ENCODE measurements at places on chromosomes 7 and 10.

- no peak for DNase-seq
Measured at GRCh38 chr10:88931548-88931947, 21.0 kb downstream of the ACTA2 start.

- no peak for DNase-seq
Measured at GRCh38 chr7:44574287-44574872, 672 bp upstream of the DDX56 start.

- DNase-seq = no peak
Measured at GRCh38 chr7:78020874-78021249, 222.3 kb downstream of the PHTF2 start.

DNA sequence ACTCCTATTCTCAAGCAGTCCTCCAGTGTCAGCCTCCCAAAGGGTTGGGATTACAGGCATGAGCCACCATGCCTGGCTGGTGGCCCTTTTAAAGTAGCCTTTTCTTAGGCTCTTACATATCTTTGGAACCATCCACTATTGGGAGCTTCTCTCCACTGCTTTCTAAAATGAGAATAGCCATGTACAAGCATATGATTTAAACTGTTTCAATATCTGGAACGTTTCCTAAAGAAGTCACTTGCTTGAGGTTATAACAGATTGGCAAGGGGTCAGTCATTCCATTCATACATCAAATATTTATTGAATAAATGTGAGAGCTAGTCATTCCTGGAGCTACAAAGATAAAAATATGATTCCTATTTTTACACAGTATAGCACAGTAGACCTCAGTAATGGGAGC, 97.4 kb upstream of the LRGUK start:
- DNase-seq = no peak

- no peak for DNase-seq
Measured at GRCh38 chr10:58827381-58827780, 314.7 kb downstream of the BICC1 start.

DNA sequence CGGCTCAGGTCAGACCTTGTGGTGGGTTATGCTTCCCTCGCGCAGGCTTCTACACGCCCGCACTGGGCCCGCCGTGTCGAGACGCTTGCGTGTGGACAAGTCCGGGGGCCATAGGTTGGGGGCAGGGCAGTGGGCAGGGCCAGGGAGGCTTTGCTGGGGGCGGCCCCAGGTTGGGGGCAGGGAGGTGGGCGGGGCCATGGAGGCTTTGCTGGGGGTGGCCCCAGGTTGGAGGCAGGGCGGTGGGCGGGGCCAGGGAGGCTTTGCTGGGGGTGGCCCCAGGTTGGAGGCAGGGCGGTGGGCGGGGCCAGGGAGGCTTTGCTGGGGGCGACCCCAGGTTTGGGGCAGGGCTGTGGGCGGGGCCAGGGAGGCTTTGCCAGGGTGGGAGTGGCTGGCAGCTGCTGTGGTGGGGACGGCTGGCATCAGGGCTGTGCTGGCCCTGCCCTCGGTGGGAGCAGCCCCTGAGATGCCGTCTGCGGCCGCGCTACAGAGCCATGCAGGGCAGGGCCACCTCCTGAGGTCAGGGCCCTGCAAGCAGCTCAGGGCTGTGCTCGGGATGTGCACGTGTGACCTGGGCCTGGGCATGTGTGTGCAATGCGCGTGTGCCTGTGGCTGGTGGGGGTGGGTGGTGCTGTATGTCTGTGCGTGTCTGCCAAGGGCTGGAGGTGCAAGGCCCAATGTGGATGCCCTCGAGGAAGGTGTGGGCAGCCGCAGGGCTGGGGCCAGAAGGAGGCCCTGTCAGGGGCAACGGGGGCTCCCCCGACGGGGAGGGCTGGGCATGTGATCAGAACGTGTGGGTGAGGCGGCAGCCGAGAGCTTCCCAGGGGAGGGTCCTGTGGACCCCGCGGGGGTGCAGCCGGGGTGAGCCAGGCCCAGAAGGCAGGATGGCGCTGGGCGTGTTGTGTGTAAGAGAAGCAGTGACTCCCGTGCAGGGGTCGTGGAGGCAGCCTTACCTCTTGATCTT, 72.5 kb upstream of the NKX6-2 start:
- DNase-seq = peak; percentile 5

DNA sequence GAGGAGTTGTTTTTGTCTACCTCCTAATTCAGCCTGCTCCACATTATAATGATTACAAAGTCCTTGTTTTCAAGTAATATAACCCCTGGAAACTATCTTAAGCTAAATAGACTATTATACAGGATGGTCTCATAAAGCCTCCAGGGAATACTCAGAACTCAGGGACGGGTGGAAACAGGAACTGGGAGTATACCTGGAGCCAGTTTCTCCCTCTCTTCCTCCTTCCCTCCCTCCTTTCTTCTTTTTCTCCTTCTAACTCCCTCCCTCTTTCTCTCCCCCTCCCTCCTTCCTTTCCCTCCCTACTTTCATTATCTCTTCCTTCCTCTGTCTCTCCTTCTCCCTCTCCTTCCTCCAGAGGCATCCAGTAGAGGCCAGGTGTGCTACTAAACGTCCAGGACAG, 76.2 kb upstream of the PRR15 start:
- DNase-seq = no peak

DNA sequence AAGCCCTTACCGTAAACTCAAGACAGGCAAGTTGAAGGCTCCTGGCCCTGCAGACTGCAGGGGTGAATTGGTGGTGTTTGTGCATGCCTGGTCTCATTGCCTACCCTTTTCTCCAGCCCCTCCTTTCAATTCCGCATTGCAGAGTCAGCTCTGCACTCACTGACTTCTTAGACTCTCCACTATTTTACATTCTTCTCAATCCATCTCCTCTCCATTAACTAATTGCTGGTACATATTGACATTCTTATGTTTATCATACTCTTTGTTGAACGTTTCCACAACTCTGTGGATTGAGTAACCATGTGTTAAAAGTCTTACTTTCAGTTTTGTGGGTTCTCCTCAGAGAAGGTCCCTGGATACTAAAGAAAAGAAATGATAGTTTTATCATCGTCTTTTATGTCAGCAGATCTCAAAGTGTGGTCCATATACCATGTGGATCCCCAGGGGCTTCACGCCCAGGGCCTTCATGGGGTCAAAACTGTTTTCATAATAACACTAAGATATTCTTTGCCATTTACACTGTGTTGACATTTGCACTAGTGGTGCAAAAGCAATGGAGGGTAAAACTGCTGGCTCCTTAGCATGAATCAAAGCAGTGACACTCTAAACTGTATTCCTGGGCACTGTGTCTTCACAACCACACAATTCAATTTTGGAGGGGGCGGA, 135.4 kb upstream of the FZD1 start:
- no peak for DNase-seq

GRCh38 chr10:93091960-93092359, 18.3 kb downstream of the CYP26A1 start:
- DNase-seq = no peak

DNA sequence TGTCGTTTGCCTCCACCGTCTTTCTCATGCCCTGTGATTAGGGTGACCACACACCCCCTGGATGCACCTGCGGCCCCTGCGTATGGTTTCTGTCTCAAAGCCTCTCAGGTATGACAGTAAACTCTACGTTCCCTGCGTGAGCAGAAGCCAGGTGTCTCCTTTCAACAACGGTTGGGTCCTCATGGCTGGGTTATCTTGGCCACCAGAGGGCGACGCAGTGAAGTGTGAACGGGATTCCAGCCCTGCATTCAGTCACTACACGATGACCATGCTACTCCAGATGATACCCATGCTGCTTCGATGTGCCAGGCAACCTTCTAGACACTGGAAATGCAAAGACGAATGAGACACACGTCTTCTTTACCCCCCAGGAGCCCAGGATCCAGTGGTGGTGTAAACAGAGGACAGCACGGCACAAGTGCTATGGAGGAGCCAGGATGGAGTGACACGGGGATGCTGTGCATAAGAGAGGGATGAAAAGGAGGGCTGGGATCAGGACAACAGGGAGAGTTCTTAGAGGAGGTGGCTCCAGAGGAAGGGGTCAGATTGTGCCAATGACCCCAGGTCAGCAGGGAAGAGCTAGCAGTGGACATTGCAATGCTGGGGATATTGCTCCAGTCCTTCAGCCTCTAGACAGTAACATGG, 228.1 kb upstream of the PFKP start:
- peak; percentile 79 for DNase-seq

GRCh38 chr7:116089293-116089692, 58.7 kb upstream of the TFEC start:
- DNase-seq = no peak

- no peak for DNase-seq
Measured at GRCh38 chr7:45414226-45414625, 159.9 kb upstream of the ADCY1 start.

- DNase-seq = peak; percentile 44
Measured at GRCh38 chr7:24669971-24670591, 87.2 kb downstream of the GSDME start.

- peak; percentile 81 for DNase-seq
Measured at GRCh38 chr10:22335173-22335933, 9.9 kb upstream of the SPAG6 start.

DNA sequence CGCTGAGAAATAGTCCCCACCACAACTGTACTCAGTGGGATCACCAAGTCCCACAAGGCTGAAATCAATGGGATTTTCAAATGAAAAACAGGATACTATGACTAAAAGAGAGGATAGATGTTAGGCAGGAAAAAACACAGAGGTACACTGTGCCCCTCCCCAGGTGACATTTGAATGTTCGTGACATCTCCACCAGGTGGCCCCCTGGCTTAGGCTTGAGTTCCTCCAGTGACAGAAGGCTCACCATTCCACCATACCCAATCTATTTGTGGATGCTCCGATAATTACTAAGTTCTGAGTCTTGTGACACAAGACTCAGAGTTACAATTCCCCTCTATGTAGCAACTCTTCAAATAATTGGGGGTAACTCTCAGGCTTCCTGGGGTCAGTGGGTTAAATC, 77.5 kb upstream of the KCNMA1 start:
- peak; percentile 41 for DNase-seq

GRCh38 chr10:90432866-90433265, 425.0 kb downstream of the HTR7 start:
- DNase-seq = no peak

- no peak for DNase-seq
Measured at GRCh38 chr10:34179280-34179679, 635.8 kb downstream of the PARD3 start.

DNA sequence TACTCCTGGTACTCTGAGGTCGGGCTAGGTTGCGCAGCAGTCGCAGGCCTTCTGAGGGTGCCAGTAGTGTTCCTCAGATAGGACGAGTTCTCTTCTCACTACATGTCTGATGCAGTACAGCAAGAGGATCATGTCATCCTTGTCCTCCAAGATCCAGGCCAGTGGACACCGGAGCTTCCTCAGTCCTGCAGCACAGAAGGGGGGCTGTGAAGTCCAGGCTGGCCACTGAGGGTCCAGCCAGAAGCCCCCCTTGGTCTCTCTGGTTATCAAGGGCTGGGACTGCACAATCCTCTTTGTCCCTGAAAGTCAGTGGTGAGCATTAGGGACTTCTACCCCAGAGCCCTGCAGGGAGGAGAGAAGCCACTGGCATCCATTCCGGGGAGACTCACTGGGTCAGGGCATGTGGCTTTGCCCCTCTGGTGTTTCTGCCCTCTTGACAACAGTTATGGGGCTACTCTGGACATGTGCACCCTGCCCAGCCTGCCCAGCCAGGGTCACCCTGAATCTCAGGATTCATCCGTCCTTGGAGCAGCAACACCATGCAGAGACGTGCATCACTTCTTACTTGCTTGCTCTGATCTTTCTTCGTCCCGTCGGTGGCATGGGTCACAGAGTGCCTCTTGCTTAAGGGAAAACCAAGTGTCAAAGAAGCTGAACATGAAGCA, 125.7 kb downstream of the ADCY1 start:
- DNase-seq = no peak

GRCh38 chr7:21965291-21965690, 19.6 kb upstream of the CDCA7L start:
- no peak for DNase-seq

GRCh38 chr7:70634071-70634470, 497.9 kb upstream of the GALNT17 start:
- no peak for DNase-seq

GRCh38 chr10:29387269-29387668, 98.4 kb downstream of the LYZL1 start:
- no peak for DNase-seq

DNA sequence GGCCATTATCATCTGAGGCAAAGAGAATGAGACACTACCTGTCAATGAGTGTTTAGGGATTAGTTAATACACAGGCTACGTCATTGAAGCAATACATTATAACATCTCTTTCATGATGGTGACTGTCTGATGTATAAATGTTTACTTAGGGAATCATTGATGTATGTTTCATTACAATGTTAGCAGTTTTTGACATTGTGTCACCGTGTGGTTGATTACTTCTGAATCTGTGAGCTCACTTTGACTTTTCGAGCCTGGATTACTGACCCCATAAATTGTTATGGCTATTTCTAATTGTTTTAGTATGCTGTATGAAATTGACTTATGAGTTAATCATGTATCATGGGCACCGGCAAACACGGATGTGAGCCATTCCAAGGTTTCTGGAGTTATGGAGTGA, 494.0 kb downstream of the MAGI2 start:
- no peak for DNase-seq

- no peak for DNase-seq
Measured at GRCh38 chr7:99784007-99784406, at the start of gene CYP3A4. CYP3A4 (minus strand) TSS chr7:99784184; CDS start chr7:99784081, 103 bp downstream.

GRCh38 chr10:43674553-43675210, 26.0 kb upstream of the ZNF32 start:
- no peak for DNase-seq

DNA sequence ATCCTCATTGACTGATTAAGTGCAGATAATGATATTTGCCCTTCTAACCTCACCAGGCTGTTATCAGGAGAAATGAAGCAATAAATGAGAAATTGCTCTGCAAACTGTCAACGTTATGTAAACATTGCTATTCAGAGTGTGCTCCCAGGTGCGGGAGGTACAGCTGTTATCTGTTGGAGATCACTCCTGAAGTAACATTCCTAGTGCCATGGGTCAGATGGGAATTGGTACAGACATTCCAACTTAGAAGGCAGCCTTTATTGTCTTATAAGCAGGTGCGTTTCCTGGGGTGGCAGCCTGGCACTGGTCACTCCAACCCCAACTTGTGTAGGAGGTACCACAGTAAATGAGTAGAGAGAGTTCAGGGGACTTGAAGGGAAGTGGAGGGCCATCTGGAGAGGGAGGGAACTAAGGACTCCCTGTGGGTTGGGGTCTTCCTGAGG, 36.8 kb downstream of the HK1 start:
- DNase-seq = peak; percentile 71

DNA sequence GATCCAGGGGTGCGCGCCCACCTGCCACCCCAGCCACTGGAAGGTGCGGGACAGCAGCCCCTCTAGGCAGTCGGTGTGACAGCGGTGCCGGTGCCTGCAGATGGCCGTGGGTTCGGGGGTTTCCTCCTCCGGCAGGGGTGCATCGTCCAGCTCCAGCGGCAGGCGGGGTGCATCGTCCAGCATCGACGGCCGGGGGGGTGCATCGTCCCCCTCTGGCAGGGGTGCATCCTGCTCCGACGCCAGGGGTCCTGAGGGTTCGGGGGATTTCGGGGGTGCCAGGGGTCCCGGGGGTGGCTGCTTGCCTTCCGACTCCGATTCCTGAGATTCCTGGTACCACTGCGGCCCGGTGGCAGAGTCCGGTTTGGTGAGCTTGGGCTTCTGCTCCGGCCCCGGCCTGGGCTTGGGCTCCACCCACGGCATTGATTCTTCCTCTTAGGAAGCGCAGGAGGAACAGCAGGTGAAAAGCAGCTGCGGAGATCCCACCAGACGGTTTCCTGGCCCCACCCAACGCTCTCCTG, 90.2 kb upstream of the RAB18 start:
- DNase-seq = no peak

- DNase-seq = no peak
Measured at GRCh38 chr10:80392250-80392649, 16.1 kb upstream of the PRXL2A start.

GRCh38 chr10:8296090-8296733, 241.7 kb downstream of the GATA3 start:
- no peak for DNase-seq
